Hindlimb muscle (tissue), 1 donor: ENCODE measurements at places on chromosomes 11 and 22.

DNA sequence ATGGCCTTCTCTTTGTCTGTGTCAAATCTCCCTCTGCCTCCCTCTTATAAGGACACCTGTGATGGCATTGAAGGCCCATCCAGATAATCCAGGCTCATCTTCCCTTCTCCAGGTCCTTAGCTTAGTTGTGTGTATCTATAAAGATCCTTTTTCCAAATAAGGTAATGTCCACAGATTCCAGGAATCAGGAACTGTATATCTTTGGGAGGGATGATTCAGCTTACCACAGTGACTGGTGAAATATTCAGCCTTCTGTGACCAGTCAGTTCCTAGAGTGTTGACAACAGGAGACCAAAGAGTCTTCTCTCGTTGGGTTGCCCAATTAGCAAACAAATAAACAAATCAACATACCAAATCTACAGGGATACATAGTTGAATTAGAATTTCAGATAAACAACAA lies 175.8 kb downstream of the MPPED1 start:
- DNase-seq, result no peak

DNA sequence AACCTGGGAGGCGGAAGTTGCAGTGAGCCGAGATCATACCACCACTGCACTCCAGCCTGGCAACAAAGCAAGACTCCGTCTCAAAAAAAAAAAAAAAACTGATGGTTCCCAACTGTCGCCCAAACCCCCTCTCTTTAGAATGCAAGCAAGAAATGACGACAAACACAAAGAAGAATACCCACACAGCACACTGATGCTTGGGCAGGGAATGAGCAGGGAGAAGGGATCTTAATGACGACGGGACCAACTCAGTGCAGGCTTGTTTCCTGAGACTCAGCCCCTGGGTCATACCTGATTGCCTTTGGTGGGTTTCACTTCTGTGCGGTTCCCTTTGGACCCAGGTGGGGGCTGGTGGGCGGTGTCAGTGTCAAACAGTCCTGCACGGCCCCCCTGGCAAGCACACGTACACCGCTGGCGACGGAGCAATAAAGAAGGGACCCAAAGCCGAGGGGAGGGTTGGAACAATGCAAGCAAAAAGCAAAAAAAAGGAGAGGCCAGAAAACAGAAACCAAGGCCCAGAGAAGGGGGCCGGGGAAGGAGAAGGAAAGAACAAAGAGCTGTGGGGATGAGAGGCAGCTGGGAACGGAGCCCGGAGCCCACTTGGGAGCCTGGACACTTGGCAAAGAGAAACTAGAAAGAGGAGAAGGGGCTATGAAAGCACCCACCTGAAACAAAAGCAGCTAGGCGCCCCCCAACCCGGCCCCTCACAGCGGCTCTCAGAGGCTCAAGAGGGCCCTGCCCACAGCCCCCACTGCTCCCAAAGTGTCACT lies 99.6 kb downstream of the CELSR1 start:
- DNase-seq, result no peak

GRCh38 chr11:19553683-19554333 lies 158.8 kb upstream of the NAV2 start:
- peak; percentile 68 for DNase-seq

- no peak for DNase-seq
These were observed 130.4 kb downstream of the UVRAG start for GRCh38 chr11:75945446-75945845.

DNA sequence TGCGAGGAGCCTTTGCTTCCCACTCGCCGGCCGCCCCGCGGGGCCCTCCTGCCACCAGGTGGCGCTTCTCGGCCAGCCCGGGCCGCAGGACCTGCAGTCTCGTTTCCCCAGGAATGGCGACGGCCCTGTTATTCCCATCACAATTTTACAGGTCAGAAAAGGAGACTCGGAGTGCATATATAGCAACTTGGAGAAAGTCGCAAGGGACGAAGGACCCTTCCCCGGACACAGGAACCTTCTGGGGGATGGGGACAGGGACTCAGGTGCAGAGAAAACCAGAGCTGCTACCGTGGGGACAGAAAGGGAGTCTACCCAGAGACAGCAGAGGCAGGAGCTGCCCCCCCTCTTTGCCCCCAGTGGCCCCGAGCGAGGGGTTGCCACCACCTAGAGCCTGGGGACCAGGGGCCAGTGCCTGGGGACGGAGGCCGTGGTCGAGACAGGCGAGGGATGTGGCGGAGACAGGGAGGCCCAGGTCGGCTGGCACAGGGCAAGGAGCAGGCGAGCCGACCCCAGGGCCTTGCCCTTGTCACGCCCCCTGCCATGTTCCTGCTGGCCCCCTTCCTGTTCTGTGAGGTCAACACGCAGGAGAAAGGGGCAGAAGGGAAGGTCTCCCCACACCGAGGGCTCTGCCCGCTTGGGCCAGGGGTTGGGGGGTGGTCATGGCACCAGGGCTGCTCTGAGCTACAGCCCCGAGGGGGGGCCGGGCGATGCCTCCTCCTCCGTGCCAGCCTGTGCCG lies 3.5 kb upstream of the KRTAP5-6 start:
- peak; percentile 82 for DNase-seq

GRCh38 chr22:21941921-21942320 lies 10.7 kb downstream of the PPM1F start:
- no peak for DNase-seq

DNA sequence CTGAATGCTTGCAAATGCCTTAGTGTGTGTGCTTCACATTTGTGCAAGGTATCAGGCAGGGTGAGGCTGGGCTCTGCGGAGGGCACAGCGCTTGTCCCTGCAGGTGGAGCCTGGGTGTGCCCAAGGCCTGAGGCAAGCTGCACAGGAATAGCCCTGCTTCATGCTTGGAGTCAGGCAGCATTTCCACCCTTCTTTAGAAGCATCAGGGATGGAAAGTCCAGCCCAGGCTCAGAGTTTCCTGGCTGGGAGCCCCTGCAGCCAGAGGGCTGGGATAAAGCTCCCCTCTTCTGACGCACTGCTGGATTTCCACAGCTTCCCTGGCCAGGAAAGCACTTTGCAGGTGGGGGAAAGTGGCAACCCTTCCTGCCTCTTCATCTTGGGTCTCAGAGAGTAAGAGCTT lies 63.4 kb downstream of the GALNT18 start:
- peak; percentile 89 for DNase-seq

- DNase-seq, result no peak
These were observed 24.1 kb downstream of the RNF214 start for GRCh38 chr11:117256573-117256972.
